ENCODE measurements at places on chromosomes 5 and 9.

- no peak for DNase-seq
These were observed 111.3 kb upstream of the PAPPA start for GRCh38 chr9:116042321-116042720.

DNA sequence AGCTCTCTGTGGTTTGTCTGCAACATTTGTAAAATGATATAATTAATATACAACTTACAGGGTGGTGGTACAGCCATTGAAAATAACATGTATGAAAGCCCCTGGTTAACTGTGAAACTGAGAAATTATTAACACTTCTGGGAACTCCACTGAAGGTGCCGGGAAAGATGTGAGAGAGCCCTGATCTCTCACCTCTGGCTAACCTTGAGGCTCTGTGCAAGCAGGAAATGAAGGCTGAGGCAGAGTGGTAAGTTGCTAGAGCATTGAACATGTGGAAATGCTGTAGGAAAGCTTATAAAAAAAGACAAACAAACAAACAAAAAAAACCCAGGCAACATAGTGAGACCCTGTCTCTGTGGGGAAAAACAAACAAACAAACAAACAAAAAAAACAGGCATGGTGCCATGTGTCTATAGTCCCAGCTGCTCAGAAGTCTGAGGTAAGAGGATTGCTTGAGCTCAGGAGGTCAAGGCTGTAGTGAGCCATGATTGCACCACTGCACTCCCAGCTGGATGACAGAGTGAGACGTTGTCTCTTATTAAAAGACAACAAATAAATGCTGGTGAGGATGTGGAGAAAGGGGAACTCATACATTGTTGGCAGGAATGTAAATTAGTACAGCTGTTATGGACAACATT lies 7.5 kb downstream of the CATSPER3 start:
- no peak for DNase-seq

- no peak for DNase-seq
These were observed 123.2 kb downstream of the SNCAIP start for GRCh38 chr5:122435234-122435633.

DNA sequence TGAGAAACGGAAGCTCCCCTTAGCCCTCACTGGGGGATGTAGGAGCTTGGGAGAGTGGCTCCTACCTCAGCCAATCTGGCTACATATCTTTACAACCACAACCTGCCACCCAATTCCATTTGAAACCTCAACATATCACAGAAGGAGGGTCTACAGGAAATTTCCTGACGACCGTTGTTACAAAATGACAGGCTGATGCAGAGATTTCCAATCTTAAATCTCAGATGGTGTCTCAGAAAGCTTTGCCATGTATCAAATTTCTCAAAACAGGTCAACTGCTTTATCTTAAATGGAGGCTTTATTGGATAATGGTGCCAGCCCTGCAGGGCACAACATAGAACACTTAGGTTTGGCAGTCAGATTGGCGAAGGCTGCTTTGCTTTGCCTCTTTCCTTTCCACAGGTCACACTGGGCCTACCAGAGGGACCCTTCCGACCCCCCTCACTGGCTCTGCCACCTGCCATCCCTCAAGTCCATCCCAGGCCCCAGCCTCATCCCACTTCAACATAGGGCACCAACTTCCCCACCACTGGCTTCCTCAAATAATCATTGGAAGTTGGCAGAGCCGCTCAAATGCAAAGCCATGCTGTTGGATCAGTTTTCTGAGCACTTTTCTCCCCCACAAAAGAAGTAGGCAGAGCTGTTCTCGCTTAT lies 11.1 kb upstream of the SPATA31E1 start:
- no peak for DNase-seq

DNA sequence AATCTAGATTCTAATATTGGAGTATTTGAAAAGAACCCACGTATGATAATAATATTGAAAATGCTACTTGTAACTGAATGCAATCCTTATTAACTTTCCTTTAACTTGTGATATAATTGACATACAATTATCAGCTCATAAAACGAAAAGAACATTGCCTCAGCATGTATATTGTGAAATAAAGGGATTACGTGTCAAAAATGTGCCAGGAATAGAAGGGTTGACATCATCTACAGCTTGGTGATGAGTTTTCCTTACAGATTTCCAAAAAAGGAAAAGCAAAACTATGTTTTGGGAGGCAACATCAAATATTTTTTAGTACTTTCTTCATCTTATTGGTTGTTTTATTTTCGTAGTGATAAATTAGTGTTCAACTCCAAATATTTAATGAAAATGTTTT lies 266.0 kb upstream of the PTGER4 start:
- no peak for DNase-seq

DNA sequence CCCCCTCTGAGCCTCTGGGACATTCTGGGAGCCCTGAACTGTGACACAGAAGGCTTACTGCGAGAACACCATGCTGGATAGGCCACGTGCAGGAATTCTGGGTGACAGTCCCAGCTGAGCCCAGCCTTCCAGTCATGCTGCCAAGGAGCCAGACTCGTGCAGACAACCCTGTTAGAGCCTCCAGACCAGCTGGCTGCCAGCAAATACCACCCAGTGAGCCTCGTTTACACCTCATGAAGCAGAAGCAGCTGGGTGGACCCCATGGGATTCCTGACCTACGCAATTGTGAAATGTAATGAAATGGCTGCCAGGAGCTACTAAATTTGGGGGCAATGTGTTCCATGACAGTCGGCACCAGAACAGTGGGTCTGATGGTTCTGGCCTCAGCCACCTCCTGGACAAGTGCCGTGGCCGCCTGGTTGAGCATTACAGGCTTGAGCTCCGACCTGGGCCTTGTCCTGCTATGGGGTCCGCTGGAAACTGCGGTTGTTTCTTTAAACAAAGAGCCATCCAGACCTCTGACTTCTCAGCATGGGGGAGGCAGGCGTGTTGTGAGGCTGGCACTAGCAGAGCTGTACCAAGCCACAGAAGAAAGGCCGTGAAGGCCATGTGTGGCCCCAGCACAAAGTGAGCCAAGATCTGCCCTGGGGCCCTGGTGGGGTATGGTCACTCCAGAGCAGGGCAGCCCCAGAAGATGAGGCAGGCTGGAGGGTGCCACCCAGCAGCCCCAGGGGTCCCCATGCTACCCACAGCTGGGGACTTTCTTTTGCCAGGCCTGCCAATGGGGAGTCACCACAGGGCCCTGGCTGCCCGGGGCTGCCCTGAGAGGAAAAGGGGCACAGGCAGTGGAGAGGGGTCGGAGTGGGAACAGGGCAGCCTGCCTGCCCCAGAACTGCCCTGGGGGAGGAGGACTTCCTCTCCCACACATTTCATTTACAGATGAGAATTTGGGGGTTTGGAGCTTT lies 19.3 kb upstream of the RXRA start:
- no peak for DNase-seq

DNA sequence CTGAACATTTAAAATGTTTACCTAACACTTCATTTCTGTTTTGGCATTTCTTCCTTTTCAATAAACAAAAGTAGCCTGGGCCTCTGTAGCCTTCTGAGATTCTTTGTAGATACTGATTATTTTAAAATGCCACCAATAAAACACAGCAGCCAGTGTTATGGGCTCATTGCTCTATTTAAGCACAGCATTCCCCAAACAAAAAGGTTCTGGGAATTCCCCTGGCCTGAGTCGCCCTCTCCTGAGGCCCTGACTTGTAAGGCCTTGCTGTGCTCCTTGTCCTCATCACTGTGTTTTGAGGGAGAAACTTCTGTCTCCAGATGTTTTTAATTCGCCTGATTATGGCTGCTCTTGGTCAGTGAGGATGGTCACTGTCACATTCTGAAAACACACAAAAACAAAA lies 33.0 kb upstream of the CTXN3 start:
- DNase-seq: no peak

DNA sequence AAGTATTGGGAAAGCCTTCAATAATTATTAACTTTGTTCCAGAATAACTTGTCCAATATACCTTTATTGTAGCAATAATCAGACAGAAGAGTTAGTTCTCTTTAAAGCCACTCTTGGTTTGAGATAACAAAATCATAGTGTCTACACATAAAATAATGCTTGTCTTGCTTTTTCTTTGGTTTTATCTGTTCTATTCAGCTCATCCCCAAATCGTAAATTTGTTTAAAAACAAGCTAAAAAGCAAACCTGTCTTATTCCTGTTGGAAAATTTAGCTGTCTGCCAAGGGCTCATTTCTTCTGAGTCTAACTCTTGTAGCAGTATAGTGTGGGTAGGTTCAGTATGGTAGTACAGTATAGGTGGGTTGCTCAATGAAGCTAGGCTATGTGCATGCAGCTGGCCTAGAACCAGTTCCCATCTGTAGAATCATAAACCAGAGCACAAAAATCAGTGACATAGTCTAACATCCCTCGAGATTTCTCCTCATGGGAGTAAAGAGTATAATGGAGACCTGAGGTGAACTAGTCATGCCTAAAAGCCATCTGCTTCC lies 17.9 kb upstream of the APBA1 start:
- no peak for DNase-seq

DNA sequence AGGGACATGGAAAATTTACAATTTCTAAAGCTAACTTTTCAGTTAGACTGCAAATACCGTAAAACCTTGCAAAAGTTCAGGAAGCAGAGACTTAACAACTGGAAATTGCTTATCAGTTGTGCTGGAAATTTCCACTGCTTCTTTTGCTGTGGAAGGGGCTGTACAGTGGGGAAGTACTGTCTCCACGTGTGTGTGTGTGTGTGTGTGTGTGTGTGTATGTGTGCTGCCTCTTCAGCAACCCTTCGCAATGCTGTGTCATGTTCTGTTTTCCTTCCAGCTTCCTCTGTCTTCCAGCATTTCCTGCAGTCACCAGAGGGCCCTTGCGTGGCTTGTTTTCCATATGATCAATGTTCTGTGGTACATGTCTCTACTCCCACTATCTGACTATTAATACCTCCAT lies 87.5 kb upstream of the RANBP3L start:
- DNase-seq: no peak

GRCh38 chr9:92897323-92897722 lies 19.5 kb upstream of the ZNF484 start:
- no peak for DNase-seq

GRCh38 chr5:78519198-78519941 lies 129.2 kb downstream of the LHFPL2 start:
- DNase-seq: no peak

DNA sequence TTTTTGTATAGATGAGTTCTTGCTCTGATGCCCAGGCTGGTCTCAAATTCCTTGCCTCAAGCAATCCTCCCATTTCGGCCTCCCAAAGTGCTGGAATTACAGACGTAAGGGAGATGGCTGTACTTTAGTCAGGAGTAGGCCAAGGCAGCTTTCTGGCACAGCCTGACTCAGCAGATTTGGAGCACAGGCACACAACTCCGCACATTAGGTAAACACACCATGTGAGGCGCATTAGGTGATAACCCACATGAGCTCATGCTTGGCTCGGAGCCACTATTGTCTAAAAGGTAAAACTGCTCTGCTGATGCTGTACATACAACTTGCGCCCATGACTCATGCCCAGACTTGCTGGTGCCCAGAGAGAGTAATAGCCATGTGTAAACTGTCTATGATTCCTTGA lies 1157.9 kb downstream of the TAF11L14 start:
- no peak for DNase-seq

DNA sequence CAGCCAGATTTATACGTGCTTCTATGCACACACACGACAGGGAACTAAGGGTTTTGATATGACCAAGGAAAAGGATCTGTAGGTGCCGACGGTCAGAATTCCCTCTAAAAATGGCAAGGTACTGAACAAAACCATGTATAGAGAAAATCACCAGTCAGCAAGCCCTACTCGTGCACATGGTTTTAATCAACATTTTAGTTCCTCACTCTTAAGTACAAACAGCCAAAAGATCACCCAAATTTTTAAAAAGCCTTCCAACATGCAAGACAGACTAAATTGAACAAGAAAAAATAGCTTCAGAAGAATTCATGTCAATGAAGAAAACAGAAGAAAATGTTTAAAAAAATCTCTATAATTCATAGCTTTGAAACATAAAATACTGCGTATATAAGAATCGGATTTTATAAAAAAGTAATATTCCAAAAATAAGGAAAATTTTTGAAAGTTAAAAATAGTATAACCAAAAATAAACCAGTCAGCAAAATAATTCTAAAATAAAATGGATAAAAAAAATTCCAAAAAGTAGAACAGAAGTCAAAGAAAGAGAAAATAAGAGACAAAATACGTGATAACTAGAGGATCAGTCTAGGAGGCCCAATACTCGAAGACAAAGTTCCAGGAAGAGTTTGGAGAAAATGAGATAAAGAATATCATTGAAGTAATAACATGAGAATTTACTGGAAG lies 43.0 kb upstream of the KCNV2 start:
- no peak for DNase-seq

- DNase-seq: no peak
These were observed 9.9 kb upstream of the OSMR start for GRCh38 chr5:38835887-38836286.

GRCh38 chr9:85914108-85914507 lies 26.8 kb upstream of the NAA35 start:
- no peak for DNase-seq

DNA sequence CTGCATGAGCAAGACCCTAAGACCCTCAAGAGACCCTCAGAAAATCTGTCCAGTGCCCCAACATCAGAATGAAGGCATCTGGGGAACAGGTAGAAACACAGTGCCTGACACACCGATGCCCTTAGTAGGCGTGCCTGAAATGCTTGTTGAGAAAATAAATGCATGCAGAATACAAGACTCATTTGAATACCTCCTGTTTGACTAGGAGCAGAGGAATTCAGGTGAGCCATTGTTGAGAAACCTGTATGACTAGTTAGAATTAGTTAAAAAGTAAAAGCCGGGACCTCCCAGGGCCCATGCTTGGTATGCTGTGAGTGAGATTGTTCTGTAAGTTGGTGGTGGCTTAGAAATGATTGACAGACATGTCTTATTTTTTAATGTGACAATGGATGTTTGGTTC lies 55.0 kb downstream of the WWC1 start:
- no peak for DNase-seq

DNA sequence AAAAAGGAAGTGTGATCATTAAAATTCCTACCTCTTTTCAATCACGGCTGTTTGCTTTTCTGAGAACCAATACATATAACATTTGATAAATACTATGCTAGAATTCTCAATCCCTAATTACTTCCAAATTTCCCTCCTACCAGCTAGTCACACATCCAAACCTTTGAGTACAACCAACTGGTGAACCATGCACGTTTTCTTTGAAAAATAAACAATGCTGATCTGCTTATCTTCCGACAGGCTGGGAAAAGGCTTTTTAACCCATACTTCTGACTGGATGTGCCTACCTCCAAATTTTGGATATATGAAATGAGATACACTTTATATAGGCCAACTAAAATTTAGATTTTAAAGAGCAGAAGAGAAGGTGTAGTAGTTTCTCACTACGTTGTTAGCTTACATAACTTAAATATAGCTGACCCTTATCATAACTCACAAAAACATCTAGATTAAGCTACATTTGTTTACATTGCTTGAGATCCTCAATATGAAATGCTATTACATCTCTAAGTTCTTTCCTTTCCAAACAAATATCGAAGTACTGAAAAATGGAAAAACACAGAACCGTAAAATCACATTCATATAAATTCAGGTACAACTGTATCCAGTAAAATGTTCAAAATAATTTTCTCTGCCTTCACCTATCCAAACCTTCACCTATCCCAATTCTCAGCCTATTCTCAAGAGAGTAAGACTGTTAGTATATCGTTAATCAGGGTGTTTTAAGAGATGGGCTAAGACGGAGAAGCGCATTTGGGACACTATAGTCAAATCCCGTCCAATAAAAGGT lies 2.1 kb downstream of the NR3C1 start:
- DNase-seq: no peak

- DNase-seq: no peak
These were observed 375.3 kb downstream of the DNAH5 start for GRCh38 chr5:13569090-13569715.

Data from CD4-positive, alpha-beta T cell (primary cell).